ENCODE measurements at places on chromosomes 5 and 9. TPM values are rescaled to one million over a fixed set of nuclear protein-coding genes. Genes with fewer than 3 reads are reported as not detected.

- no peak for DNase-seq
Measured at GRCh38 chr5:87195616-87196015, 72.1 kb upstream of the RASA1 start.

DNA sequence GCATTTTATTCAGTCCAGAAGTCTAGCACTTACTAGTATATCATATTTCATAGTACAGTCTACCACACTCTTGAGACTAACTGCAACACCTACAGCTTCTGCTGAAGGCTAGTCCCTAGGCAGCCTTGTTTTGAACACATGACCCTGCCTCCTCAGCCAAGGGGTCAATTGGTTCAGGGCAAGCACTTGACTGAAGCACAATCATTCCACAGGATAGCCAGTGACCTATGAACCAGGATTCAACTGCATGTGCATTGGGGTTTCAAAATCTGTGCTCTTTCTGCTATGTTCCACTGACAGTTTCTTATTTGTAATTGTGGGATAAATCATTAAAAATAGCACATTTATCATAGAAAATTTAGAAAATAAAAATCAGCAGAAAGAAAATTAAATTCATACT is 186.8 kb downstream of the TMEM161B start:
- DNase-seq: no peak

DNA sequence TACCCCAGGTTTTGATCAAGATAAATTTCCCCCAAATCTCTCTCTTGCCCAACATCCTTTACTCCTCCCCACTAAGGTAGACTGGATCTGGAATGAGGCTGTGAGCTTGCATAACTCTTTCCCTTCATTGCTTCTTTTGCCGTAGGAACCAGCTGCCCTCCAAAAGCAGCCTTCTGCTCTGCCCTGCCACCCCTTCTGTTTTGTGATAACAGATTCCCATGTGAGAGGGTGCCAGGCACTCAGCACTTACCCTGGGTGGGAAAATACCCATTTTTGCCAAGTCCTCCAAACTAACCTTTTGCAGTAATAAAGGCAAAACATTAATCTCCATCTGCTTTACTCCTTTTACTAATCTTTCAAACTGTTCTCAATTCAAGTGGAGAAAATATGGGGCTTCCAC is 182.6 kb downstream of the ASTN2 start:
- DNase-seq: no peak

- DNase-seq: no peak
Measured at GRCh38 chr5:115349001-115349817, 52.8 kb upstream of the CCDC112 start.

DNA sequence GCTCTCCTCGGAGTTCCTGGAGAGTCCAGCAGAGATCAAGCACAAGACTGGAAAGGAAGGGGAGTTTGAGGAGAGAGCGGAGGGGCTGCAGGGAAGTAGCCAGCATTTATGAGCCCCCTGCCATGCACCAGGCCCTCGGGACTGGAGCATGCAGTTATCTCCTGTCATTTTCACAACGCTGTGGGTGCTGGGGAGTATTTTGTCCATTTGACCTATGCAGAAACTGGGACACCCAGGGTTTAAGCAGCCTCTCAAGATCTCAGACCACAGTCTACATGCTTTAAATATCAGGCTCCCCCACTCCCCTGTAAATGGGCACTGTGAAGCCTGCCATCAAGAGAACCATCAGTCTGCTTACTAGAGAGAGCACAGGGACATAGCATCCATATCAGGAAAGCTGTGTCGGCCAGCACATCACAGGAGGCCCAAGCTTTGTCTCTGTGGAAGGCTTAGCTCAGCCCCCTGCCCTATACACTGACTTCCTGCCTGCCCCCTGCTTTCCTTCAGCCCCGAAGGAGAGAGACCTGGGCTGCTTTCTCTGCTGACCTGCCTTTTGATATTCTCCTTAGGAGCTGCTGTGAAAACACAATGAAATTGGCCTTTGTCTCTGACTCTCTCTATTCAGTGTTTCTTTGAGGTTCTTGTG is 7.3 kb downstream of the FOXI1 start:
- no peak for DNase-seq

FCN1 gene
- total RNA-seq: 0.46 TPM

GRCh38 chr5:126358525-126358924 is 64.7 kb upstream of the GRAMD2B start:
- DNase-seq: no peak

- DNase-seq: no peak
Measured at GRCh38 chr5:138334867-138335447, 3.1 kb upstream of the FAM53C start.

DNA sequence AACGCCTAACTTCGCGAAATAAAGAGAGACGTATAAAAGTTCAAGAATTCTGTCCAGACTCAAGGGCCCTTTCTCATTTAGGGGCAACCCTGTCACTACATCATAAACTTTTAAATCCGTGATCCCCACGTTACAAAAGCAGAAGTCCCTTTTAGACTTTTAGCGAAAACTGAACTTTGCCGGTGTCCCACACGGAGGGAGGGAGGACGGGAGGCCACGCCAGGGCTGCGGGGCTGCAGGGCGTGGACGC is 515 bp upstream of the F2R start:
- peak; percentile 20 for DNase-seq

DNA sequence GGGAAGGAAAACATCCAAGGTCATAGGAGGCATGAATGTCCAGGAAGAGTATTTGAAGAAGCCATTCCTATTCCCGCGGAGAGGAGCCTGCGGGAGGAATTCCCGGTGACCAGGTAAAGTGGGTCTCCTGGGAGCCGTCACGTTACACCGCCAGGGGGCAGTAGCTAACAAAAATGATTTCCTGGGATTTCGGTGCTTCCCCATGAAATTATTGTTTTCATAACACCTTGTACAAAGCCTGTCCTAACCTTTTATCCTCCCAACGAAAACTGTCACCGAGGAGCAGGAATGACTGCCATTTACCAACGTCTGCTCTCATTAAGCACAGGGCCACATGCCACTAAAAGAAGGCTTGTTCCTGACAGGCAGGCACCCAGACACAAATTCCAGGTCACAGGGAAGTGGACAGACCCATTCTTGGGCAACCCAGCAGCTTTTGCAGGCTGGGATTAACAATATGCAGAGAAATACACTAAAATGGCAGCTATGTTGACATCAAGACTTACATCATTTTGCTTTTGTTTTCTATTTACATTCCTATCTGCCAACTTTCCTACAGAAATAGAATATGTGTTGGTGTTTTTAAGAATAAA is 41.2 kb upstream of the CTSL start:
- DNase-seq: peak; percentile 86

GRCh38 chr9:130206579-130206978 is 34.4 kb downstream of the NCS1 start:
- DNase-seq: no peak

DNA sequence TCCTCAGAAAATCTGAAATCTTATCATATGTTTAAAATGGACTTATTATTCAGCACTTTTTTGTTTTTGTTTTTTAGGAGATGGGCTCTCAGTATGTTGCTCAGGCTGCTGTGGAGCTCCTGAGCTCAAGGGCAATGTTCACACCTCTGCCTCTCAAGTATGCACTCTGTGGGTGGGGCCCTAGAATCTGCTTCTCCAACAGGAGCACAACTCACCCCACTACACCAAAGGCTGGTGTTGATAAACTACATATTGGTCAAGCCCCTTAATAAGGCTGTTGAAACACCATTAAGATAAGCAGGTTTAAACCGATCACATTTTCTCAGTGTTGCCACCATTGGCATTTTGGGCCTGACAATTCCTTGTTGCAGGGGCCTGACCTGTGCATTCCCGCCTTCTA is 131.6 kb downstream of the FANCC start:
- DNase-seq: no peak

PRRT1B gene
- total RNA-seq: 9.4 TPM

COL5A1 gene
- total RNA-seq: 62.3 TPM

RANBP3L gene
- 2.8 TPM for total RNA-seq

TPPP gene
- 2.2 TPM for total RNA-seq

IFNB1 gene
- not detected for total RNA-seq

Data from mucosa of descending colon (tissue), 3 donors.